ENCODE measurements at places on chromosomes 5 and 9. TPM values are rescaled to one million over a fixed set of nuclear protein-coding genes. Genes with fewer than 3 reads are reported as not detected.

Gene C1QTNF3
- 1.1 TPM for total RNA-seq

- DNase-seq, result no peak
Observed at GRCh38 chr9:92780206-92780605, 15.6 kb upstream of the BICD2 start.

Gene CAST
- total RNA-seq, result 73.2 TPM

GRCh38 chr5:3056866-3057265 is 305.4 kb upstream of the IRX2 start:
- DNase-seq, result no peak

GRCh38 chr5:173472164-173472563 is 143.9 kb upstream of the STC2 start:
- peak; percentile 99 for DNase-seq

DNA sequence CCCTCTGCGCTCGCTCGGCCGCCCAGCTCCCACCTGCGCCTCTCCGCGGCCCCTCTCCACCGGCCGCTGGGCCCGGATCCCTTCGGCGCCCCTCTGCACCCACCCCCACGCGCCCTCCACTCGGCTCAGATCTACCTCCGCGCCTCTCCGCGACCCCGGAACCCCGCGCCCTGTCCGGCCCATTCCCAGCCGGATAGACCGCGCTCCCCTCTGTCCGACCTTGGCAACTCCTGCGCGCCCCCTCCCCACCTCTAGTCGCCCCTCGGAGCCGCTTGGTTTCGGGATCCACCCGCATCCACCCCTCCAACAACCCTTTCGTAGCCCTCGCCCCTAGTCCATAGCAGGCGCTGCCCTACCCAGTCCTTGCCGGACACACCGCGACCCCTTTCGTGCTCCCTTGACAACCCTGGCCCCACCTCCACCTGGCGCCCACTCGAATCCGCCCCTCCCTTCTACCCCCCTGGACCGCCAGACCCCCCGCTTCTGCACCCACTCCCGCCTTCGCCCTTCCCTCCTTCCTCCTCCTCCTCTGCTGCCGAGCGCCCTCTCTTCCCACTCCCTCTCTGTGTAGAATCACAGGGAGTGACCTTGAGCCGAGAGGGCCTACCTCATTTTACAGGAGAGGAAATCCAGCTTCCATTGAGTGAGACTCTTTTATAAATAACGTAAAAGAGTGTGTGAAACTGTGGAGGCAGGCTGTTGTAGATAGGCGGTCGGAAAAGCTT is 525 bp upstream of the AK3 start:
- DNase-seq, result peak; percentile 18

Gene CD72
- not detected for total RNA-seq

DNA sequence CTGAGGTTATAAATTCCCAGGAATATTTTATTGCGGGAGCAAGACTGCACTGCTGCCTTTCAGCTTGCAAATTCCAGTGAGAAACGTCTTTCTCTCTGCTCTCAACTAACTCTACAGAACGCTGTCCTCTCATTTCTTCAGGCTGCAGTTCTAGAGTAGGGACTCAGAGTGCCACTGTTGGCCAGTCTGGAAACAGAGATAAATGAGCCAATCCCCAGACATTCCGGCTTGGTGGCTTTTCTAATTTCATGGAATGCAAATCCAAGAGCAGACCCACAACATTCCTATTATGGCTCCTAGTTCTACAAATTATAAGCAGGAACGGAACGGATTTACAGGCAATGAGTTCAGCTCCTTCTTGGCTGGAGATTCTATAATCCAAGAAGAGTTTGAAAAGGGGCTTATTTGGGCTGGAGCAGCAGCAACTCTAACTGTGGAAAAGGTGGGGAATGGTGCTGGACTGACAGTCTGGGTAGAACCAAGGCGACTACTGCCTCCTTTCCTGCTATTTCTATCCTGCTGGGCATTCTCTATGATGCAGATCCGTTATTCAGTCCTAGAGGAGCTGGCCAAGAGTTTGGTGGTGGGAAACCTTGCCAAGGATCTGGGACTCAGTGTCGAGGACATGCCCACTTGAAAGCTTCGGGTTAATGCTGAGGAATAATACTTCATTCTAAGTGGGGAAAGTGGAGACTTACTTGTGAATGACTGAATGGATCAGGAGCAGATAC is 9.3 kb downstream of the PCDHGA12 start:
- DNase-seq, result no peak

Gene SECISBP2
- total RNA-seq, result 15.7 TPM
